Right ventricle myocardium inferior (tissue), 1 donor: ENCODE measurements at places on chromosomes 6 and 20. TPM values are rescaled to one million over a fixed set of nuclear protein-coding genes. Genes with fewer than 3 reads are reported as not detected.

The OVOL2 gene
- total RNA-seq = not detected

The TCP11 gene
- not detected for total RNA-seq

The ATP9A gene
- 21.2 TPM for total RNA-seq

The LAMP5 gene
- not detected for total RNA-seq

The PIM1 gene
- total RNA-seq = 27.8 TPM

The SLC17A3 gene
- not detected for total RNA-seq

DNA sequence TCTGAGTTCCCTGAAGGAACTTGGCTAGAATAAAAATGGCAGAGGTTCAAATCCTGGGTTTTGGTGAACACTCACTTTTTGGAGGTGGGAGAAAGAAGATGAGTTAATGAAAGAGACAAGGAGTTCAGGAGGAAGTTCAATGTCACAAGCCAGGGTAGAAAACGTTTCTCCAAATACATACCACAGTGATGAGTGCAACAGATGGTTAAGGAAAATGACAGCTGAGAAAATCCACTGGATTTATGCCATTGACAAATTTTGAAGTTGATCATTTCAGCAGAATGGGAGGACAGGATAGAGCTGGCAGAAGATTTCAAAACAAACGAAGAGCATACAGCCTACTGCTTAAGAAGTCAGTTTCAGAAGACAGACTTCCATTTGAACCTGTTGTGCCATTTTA, 122.7 kb downstream of the GFRAL start:
- no peak for DNase-seq

- DNase-seq = no peak
These were observed 3.3 kb downstream of the ARHGAP40 start for GRCh38 chr20:38604873-38605303.

DNA sequence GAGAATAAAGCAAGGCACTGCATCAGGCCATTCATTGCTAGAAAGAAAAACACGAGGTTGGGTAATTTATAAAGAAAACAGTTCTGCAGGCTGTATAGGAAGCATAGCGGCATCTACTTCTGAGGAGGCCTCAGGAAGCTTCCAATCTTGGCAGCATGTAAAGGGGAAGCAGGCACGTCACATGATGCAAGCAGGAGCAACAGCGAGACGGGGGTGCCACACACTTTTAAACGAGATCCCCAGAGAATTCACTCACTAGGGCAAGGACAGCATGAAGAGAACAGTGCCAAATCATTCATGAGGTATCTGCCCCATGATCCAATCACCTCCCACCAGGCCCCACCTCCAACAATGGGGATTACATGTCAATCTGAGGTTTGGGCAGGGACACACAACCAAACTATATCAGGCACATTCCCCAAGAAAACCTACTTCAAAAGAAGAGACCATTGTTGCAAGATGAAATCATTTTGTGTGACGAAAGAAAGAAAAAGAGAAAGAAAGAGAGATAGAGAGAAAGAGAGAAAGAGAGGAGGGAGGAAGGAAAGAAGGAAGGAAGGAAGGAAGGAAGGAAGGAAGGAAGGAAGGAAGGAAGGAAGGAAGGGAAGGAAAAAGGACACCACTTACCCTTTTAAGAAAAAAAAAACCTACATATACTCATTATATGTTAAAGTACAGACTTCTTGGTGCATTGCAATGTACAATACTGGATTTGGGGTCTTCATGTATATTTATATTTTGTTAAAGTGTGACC, 95.9 kb upstream of the PLEKHG1 start:
- no peak for DNase-seq

DNA sequence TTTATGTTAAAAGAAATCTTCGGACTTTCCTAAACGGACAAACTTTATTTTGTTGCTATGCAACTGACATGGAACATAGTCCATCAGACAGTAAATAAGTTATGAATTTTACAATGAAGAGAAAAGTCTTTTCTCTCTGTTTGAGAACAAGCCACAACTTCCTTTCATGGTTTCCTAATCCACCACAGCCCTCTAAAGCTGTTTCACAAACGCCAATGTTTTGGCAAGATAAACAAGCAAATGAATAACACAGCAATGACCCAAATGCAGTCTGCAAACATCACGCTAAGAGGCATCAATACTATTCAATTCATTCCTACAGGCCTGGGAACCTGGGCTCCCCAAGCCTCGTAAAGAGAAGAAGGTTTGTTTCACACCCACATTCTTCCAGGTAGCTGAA, 60.4 kb downstream of the HAO1 start:
- DNase-seq = no peak

DNA sequence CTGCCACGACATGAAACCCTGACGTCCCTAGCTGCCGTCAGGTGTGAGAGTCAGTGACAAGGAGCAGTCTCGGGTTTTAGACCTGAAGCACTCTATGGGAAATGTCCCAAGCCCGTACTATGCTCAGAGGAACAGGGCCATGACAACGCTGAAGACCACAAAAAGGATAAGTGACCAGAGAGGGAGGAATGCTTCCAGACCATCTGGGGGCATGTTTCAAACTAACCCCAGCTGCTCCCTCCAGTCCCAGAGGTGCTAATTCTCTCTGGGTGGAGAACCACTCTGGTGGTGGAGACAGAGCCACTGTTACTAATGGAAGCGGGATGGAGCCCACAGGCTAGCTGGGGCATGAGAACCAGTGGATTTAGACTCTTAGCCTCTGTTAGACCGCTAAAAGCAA, 8.7 kb downstream of the AURKA start:
- no peak for DNase-seq

GRCh38 chr20:42895020-42895419, 294.7 kb downstream of the PTPRT start:
- DNase-seq = no peak

- DNase-seq = no peak
These were observed 249.0 kb downstream of the UTRN start for GRCh38 chr6:144534180-144534579.

- DNase-seq = no peak
These were observed 128.2 kb downstream of the CRYBG1 start for GRCh38 chr6:106488494-106489370.
